ENCODE measurements at places on chromosomes 16 and 17.

- no peak overlapping the region for H3K4me3 ChIP-seq
- H3K36me3 ChIP-seq = peaks cover 3% of the 10 kb centered on the region
- H3K27ac ChIP-seq = peak overlapping the region; percentile 79
- H3K4me1 ChIP-seq = peaks cover 36% of the 10 kb centered on the region
- no peak for DNase-seq
Observed at GRCh38 chr16:11100239-11100750, 155.7 kb downstream of the SOCS1 start.

- DNase-seq = peak; percentile 96
- peaks cover 54% of the 10 kb centered on the region for H3K4me1 ChIP-seq
- peaks cover 2% of the 10 kb centered on the region for H3K27me3 ChIP-seq
- H3K4me3 ChIP-seq = peak overlapping the region; percentile 76
- H3K36me3 ChIP-seq = no peaks in the 10 kb centered on the region
Observed at GRCh38 chr17:48026502-48027321, 10.9 kb downstream of the COPZ2 start.

DNA sequence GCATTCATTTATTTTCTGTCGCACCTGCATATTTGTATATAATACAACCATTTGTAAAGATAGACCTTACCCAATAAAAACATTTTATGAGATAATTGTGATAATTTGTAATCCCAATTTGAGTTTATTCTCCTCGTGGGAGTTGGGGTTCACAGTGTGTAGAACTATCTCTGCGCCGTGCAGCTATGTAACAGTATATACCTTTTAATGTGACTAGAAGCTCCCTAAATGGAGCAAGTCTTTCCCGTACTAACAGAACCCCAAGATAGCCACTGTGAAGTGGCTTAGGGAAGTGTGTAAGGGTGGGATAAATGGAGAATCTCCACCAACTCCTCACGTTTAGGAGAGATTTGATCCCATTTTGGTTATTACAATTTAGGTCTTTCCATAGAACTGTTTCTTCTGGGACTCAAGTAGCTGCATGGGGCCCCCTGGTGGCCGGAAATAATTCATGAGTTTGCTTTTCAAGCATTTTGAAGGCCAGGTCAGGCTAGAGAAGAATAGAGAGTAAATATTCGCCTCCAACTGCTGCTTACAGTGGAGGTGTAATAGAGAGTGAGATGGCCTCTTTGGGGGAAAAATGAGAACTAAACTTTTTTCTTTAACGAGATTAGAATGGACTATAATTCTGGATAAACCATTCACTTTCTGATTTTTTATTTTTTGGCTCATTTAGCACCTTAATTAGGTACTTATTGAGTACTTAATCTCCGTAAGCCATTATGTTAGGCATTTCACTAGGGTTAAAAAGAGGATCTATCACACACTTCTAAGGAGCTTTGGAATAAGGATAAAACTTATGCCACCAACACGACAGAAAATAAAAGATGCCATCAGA, 4.5 kb downstream of the TMEM100 start:
- peaks cover 2% of the 10 kb centered on the region for H3K36me3 ChIP-seq
- peak; percentile 88 for DNase-seq
- H3K4me3 ChIP-seq = no peak overlapping the region
- no peak overlapping the region for H3K27ac ChIP-seq

DNA sequence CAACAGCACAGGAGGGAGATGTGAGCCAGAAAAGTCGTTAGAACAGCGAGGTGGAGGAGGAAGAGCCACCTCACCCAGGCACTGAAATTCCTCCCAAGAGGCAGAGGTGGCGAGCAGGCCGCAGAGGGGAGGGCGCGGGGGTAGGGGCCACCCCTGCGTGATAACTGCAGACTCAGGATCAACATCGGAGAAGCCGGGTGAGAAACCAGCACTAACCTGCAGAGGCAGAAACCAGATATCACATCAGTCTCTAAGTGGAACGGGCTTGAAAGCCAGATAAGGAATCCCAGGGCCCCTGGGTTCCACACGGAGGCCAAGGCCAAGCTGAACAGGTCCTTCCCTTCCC, 39.4 kb upstream of the ZC3H18 start:
- no peak overlapping the region for H3K4me3 ChIP-seq
- no peaks in the 10 kb centered on the region for H3K27me3 ChIP-seq
- no peak overlapping the region for H3K27ac ChIP-seq
- H3K4me1 ChIP-seq = peaks cover 9% of the 10 kb centered on the region

GRCh38 chr16:15775663-15776304, 81.0 kb downstream of the MYH11 start:
- no peak overlapping the region for H3K27ac ChIP-seq
- DNase-seq = no peak
- no peaks in the 10 kb centered on the region for H3K4me1 ChIP-seq
- peaks cover 36% of the 10 kb centered on the region for H3K27me3 ChIP-seq
- no peak overlapping the region for H3K4me3 ChIP-seq
- no peaks in the 10 kb centered on the region for H3K36me3 ChIP-seq

- H3K4me3 ChIP-seq = no peak overlapping the region
- peaks cover 26% of the 10 kb centered on the region for H3K4me1 ChIP-seq
- H3K36me3 ChIP-seq = no peaks in the 10 kb centered on the region
- no peaks in the 10 kb centered on the region for H3K27me3 ChIP-seq
Observed at GRCh38 chr17:80984749-80985148, 6.9 kb upstream of the CHMP6 start.

- peaks cover under 1% of the 10 kb centered on the region for H3K36me3 ChIP-seq
- H3K4me1 ChIP-seq = no peaks in the 10 kb centered on the region
- H3K27ac ChIP-seq = no peak overlapping the region
- peaks cover 12% of the 10 kb centered on the region for H3K27me3 ChIP-seq
- no peak for DNase-seq
Observed at GRCh38 chr16:88867581-88868246, 1.3 kb upstream of the PABPN1L start.

- peaks cover 18% of the 10 kb centered on the region for H3K4me1 ChIP-seq
- H3K27ac ChIP-seq = no peak overlapping the region
- no peak overlapping the region for H3K4me3 ChIP-seq
- no peak for DNase-seq
Observed at GRCh38 chr17:2120586-2121335, 65.9 kb downstream of the HIC1 start.

- no peak for DNase-seq
- H3K4me1 ChIP-seq = peaks cover 13% of the 10 kb centered on the region
- H3K36me3 ChIP-seq = no peaks in the 10 kb centered on the region
- no peak overlapping the region for H3K4me3 ChIP-seq
- H3K27me3 ChIP-seq = no peaks in the 10 kb centered on the region
Observed at GRCh38 chr17:65173284-65173793, 36.2 kb downstream of the RGS9 start.

GRCh38 chr17:29433541-29433940, 43.4 kb downstream of the TAOK1 start:
- no peak overlapping the region for H3K4me3 ChIP-seq
- peak; percentile 63 for DNase-seq
- no peak overlapping the region for H3K27ac ChIP-seq
- H3K4me1 ChIP-seq = peaks cover 17% of the 10 kb centered on the region
- no peaks in the 10 kb centered on the region for H3K27me3 ChIP-seq
- peaks cover 8% of the 10 kb centered on the region for H3K36me3 ChIP-seq

DNA sequence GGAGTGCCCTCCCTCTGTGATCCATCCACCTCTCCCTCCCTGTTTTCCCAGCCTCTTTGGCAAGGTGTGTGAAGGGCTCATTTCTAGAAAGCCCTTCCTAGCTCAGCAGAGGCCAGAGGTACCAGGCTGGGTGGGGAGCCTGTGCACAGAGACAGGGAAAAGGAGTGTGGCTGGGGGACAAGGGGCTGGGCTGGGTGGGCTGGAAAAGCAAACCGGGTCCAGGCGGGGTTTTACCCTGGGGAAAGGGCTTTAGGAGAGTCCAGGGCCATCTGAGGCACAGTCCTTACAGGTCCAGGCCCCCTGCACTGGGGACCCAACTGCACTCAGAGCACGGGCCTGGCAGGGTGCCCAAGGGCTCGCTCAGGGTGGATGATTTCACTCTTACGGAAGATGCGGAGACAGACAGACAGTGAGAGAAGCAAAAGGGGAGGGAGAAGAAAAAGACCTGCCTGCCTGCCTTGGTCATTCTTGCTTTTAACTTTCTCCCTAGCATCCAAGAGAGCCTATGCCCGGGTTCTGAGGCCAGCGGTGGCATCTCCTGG, 7.0 kb downstream of the CRHR1 start:
- H3K27me3 ChIP-seq = peaks cover 66% of the 10 kb centered on the region
- no peak overlapping the region for H3K27ac ChIP-seq
- no peak overlapping the region for H3K4me3 ChIP-seq
- no peak for DNase-seq
- H3K36me3 ChIP-seq = no peaks in the 10 kb centered on the region

GRCh38 chr17:45127548-45128300, 4.6 kb downstream of the PLCD3 start:
- no peak for DNase-seq
- peak overlapping the region; percentile 95 for H3K27ac ChIP-seq
- no peaks in the 10 kb centered on the region for H3K27me3 ChIP-seq
- H3K4me1 ChIP-seq = peaks cover 71% of the 10 kb centered on the region

DNA sequence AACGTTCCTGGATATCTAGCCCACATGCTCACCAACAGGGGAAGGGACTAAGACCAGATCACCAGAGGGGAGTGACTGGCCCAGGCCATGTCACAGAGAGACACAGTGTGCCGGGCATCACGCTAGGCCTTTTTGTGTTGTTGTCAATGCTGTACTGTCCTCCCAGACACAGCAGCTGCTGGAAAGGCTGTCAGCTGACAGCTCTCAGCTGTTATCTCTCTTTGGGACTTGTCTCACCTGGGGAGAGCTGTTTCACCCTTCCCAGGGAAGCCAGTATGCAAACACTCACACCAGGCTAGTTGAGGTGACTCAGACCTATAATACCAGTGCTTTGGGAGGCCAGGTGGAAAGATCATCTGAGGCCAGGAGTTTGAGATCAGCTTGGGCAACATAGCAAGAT, 19.4 kb downstream of the UNC45B start:
- H3K36me3 ChIP-seq = no peaks in the 10 kb centered on the region
- DNase-seq = no peak
- no peak overlapping the region for H3K4me3 ChIP-seq
- no peak overlapping the region for H3K27ac ChIP-seq
- H3K27me3 ChIP-seq = peaks cover 12% of the 10 kb centered on the region
- H3K4me1 ChIP-seq = no peaks in the 10 kb centered on the region

- H3K4me3 ChIP-seq = no peak overlapping the region
- peaks cover 30% of the 10 kb centered on the region for H3K4me1 ChIP-seq
- H3K36me3 ChIP-seq = no peaks in the 10 kb centered on the region
- DNase-seq = no peak
Observed at GRCh38 chr16:84643674-84644073, 4.6 kb upstream of the KLHL36 start.

DNA sequence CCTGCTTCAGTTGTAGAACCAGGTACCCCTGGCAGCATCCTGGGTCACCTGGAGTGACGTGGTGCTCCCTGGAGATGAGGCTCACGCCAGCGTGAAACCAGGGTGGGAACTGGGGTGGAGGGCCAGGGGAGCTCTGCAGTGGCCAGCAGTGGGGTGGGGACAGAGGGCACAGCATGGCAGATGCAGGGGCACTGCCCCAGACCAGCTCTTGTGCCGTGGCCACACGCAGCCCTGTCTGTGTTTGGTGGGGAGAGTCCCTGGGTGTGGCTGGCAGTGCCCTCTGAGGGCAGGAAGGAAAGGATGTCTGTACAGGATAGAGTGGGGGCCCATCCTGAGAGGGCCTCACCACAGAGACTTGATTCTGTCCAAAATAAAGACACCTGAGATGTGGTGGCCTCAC, 24.5 kb downstream of the ZNF750 start:
- no peak overlapping the region for H3K4me3 ChIP-seq

- no peaks in the 10 kb centered on the region for H3K4me1 ChIP-seq
- no peak overlapping the region for H3K4me3 ChIP-seq
- no peak overlapping the region for H3K27ac ChIP-seq
Observed at GRCh38 chr17:12765548-12765947, 23.8 kb upstream of the ARHGAP44 start.

DNA sequence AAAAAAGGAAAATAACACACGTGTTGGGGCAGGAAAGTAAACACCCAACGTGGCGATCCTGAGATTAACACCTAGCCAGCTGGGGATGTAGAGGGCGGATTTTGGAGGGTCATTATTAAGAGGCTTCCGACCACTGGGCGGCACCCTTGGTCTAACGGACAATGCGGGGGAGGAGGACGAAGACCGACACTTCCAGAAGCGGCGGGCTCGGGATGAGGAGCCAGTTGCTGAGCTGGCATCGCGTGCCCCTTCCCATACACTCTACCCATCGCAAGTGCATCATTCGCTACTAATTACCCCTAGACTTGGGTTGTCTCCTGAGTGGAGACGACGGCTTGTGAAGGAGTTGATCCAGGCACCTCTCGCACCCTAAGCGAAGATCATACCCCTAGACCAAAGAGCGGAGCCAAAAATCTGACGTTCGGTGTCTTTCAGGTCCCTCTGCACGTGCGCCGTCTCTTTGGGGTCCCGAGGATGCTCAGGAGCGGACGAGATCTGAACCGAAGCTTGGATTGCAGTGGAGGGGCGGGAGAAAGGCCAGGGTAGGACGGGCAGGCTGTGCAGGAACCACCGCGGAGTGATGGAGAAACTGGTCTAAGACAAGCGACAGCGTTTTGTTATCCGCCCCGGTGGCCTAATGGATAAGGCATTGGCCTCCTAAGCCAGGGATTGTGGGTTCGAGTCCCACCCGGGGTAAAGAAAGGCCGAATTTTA, 17.6 kb downstream of the ZNF213 start:
- peaks cover 33% of the 10 kb centered on the region for H3K4me1 ChIP-seq
- DNase-seq = peak; percentile 95
- H3K27ac ChIP-seq = peak overlapping the region; percentile 90
- H3K4me3 ChIP-seq = peak overlapping the region; percentile 80
- no peaks in the 10 kb centered on the region for H3K36me3 ChIP-seq

GRCh38 chr16:57688987-57689761, 5.4 kb upstream of the DRC7 start:
- H3K27ac ChIP-seq = no peak overlapping the region
- no peaks in the 10 kb centered on the region for H3K4me1 ChIP-seq
- DNase-seq = no peak

DNA sequence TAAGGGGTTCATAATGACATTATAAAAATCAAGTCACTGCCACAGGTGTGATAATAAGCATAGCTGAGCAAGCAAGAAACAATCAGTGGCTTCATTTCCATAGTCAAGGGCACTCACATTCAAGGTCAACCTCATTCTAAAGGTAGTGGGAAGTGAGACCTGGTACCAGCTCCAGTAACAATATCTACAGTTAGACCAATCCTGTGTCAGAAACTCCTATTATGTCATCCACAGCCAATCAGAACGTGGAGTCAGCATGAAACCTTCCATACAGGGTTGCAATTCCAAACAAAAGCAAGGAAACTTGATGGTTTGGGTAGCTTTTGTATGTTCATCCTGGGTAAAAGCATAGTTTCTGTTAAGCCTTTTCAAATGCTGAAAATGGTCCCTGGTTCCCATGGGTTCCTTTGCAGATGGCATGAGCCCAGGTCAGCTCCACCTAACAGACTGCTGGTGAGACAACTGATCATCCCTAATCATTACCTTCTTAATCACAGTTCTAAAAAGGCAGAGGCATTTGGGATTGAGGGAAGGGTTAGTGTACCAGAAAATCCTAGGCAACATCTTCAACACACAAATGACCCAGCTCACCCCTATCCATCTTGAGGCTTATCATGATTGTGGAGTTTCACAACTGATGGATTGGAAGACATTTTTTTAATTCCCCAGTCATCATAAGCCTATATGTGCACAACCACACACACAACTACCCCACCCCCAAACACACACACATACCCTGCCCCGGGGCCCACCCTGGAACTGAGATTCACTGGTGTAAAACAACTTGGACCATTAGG, 30.4 kb downstream of the TEX2 start:
- no peaks in the 10 kb centered on the region for H3K27me3 ChIP-seq
- H3K4me1 ChIP-seq = peaks cover 66% of the 10 kb centered on the region
- peak overlapping the region; percentile 97 for H3K27ac ChIP-seq
- DNase-seq = no peak
- peaks cover 17% of the 10 kb centered on the region for H3K36me3 ChIP-seq
- H3K4me3 ChIP-seq = no peak overlapping the region

- peaks cover 10% of the 10 kb centered on the region for H3K36me3 ChIP-seq
- H3K27ac ChIP-seq = no peak overlapping the region
- H3K4me1 ChIP-seq = no peaks in the 10 kb centered on the region
- peaks cover 6% of the 10 kb centered on the region for H3K27me3 ChIP-seq
- H3K4me3 ChIP-seq = no peak overlapping the region
Observed at GRCh38 chr17:4721203-4722135, 9.8 kb upstream of the MED11 start.
